Right lung (tissue), 10 donors: ENCODE measurements at places on chromosomes 13 and 19. TPM values are rescaled to one million over a fixed set of nuclear protein-coding genes. Genes with fewer than 3 reads are reported as not detected.

- no peak for DNase-seq
Observed at GRCh38 chr13:56909896-56910600, 230.7 kb upstream of the PRR20A start.

Gene CALR3
- polyA plus RNA-seq = not detected

DNA sequence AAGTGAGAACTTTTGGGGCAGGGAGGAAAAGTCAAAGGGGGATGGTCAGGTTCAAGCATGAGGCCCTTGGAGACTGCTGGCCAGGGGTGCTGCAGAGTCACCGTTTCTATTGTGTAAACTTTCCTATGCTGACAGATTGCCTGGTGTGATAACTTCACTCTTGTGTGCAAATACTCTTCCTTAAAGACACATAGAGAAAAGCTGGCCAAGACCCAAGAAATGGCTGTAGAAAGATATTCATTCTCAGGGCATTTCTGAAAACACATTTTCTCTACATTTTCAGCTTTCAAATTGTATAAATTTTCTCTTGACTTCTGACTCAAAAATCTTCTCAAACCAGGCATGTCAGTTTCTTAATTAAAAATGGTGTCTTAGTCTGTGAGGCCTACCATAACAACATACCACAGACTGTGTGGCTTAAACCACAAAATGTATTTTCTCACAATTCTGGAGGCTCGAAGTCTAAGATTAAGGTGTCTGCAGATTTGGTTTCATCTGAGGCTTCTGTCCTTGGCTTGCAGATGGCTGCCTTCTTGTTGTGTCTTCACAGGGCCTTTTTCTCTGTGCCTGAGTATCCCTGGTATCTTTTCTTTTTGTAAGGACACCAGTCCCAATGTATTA is 304.5 kb downstream of the KCNRG start:
- no peak for DNase-seq

Gene PSENEN
- polyA plus RNA-seq = 72.8 TPM

DNA sequence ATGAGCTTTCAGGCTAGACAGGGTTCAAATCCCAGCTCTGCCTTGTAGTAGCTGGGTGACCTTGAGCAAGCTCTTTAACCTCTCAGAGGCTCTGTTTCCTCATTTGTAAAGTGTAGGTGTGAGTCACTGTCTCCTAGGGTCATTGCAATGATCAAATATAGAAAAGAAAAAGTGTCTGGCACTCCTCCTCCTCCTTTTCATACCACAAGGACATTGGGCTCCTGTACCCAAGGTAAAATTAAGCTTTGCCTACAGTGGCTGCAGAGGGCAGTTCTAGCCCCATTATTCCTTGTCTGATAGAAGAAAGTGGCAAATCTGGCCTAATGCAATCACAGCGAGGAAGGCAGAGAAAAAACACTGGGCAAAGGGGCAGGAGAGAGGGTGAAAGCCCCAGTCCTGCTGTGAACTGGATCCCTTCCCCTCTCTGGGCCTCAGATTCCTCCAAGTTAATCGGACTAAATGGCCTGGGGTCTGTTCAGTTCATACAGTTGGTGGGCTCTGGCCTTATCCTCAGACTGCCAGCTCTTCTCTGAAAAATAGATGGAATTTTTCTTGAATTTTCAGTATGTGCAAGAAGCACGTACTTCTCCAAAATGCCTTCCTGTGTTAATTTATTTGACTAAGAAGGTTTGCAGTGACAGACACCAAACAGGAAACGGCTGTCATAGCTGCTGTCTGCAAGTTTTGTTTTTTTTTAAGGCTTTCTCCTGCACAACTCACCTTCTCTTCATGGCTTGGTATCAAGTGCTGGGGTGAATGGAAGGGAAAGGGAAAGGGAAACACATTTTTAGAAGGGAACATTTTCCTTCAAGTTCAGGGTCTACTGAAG is 35.3 kb downstream of the RGCC start:
- no peak for DNase-seq

GRCh38 chr13:77919246-77919920 is 752 bp upstream of the EDNRB start:
- DNase-seq = no peak

DNA sequence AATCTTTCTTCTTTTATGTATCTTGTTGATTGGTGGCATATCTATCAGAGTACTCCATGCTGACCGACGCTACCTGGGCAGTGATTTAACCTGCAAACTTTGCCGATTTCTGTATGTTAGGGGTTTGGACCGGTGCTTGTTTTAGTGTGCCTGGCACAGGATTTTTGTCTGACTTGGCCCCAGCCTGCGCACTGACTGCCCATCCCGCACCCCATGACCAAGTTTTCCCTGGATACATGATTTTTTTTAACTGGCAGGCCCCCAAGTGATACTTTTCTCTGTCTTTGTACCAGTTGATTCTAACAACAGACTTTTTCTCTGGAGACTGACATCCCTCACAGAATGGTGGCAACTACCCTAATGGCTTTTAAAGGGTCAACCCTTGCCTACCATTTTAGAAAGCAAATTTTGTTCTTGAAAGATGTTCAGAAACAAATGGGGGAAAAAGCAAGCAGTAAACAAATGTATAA is 69.0 kb upstream of the C1QTNF9B start:
- DNase-seq = no peak
